ENCODE measurements at places on chromosomes 2 and 18.

- DNase-seq = no peak
These were observed 116.3 kb downstream of the GALNT1 start for GRCh38 chr18:35697869-35698268.

GRCh38 chr2:6237039-6237660 is 545.0 kb downstream of the SOX11 start:
- DNase-seq = no peak

DNA sequence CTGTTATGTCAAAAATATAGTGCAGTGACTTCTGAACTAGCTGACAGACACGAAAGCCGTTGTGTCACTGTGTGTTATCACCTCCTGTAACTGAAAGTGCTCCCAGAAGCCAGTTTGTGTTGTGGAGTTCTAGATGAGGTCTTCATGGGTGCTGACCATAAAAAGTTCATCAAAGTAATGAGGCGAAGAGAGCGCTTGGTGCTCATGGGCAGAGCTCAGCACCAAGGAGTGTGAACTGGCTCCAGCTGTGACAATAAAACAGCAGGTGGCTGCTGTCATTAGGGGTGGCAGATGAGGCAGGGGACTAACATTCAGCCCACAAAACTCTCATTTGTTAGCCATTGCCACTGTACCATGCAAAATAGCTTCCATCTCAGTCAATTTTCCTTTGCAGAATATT is 151.1 kb downstream of the ZNF407 start:
- DNase-seq = no peak

DNA sequence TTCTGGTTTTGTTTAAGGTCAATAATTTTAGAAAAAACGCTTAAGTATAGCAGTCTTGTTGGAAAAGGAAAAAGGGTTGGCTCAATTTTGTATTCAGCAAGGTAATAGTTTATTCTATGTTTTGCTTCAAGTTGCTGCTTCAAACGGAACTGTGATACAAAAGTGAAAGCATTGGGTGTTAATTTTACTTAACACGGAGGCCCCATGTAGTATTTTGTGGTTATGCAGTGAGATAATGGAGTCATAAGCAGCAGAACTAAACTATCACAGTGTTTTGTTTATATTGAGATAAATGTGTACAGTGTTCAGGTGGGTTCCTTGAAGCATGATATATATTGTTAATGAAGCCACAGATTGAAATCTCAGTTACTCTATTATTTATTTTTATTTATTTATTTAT is 67.0 kb upstream of the LYPD6B start:
- no peak for DNase-seq

DNA sequence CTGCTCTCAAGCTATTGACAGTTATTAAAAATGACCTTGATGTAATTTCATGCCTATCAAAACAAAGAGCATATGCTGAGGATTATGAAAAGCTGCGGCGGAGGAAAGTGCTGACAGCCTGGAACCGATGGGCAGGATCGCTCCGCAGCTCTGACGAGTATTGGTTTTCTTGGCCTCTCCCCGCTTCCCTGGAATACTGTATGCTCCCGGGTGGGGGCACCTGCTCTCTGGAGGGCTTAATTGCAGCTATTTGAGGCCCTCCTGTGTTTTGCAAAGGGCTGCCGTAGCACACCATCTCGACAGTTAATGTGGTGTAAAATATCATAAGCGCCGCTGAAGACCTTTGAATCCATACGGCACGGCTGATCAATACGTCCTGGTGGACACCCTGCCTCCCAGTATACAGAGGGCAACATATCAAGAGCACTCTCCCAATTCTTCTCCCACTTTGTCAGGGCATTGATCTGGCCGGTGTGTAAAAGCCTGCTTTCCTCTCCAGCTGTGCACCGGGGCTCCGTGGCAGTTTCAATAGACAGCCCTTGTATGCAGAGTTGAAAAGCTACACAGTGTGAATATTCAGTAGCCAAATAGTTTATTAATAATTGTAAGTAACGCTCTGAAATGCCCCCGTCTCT is 662.4 kb downstream of the GALR1 start:
- no peak for DNase-seq

DNA sequence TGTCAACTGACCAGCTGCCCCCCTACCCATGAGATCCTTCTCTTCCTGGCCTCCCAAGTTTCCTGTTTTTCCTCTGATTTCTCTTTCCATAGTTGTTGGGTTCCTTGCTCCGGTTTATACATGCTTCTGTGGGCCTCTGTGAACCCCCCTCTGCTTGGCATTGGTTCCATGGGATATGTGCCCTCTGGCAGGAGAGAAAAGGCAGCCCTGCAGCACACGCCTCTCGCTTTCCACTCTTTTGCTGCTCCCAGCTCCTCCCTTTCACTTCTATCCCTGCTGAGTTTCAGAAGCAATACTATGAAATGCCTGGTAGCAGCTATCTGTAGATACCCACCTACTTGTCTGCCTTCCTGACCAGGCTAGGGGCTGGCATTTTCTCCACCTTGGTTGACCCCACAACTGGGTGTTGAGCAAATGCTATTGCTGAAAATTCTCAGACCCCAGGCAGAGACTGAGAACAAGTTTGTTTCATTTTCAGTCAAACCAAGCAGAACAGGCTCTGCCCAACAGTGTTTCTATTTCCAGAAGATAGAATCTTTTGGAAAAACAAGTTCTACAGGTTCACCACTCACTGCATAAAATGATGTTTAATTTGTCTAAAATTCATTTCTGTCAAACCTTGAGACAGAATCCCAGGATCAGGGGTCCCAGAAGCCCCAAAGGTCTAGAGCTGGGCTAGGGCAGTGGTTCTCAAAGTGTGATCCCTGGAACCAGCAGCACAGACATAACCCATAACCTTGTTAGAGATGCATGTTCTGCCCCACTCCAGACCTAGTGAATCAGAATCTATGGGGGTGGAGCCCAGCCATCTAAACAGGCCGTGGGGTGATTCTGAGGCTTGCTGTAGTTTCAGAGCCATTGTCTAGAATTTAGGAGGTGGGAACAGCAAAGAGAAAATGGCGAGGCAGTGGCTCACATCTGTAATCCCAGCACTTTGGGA is 13.4 kb downstream of the CAPG start:
- no peak for DNase-seq

GRCh38 chr2:230693411-230693810 is 19.2 kb upstream of the CAB39 start:
- no peak for DNase-seq

DNA sequence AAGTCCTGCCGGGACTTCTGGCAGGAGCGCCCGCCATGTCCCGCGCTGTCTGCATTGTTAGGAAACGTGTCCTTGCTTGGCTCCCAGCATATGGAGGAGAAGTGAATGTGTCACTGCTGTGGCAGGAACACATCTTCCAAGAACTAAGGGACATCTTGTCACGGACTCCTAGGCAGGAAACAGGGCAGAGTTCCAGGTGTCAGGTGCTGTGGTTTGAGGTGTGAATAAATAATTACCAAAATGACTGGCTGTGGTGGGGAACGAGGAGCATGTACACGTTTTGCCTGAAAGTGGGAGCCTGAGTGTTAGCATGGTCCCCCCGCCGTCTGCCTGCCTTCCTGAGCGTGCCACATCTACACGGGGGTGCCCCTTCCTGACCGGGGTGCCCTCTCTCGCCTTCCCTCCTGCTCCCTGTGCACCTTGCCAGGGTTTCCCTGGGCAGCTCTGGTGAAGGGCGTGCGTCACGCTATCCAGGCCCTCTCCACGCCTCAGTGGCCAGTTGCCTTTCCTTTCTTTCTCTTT is 237.5 kb downstream of the LDLRAD4 start:
- no peak for DNase-seq

- no peak for DNase-seq
These were observed 1441.9 kb upstream of the ZEB2 start for GRCh38 chr2:145961846-145962245.

DNA sequence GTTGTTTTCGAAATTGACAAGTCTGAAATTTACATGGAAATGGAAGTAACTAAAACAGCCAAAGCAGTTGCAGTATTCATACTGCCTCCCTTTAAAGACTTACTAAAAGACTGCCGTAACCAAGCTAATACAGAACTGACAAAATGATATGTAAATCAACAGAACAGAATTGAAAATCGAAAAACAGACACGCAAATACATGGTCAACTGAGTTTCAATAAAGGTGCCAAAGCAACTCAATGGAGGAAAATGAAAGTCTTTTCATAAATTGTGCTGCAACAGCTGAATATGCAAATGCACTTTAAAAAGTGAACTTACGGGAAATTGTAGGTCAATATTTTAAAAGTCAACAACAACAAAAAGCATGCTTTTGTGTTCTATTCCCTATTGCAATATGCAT is 34.2 kb downstream of the TMEM131 start:
- DNase-seq = no peak

GRCh38 chr2:45684756-45685155 is 33.3 kb downstream of the PRKCE start:
- DNase-seq = no peak

DNA sequence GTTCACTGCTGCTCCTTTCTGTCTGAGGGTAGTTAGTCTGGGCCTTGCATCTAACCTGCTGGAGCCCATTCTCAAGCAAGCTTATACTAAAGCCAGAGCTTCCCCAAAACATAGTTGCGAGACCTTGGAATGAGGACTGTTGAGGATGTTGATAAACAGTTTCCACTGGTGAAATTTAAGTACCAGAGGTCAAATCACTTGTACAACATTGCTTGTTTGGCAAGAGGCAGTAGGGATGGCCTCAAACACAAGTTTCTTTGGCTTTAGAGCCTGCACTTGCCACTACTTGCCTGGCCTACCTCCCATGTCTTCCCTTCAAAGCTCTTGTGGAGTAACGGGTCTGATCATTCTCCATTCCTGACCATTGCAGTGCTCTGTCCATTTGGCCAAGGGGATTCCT is 262.7 kb downstream of the FHOD3 start:
- DNase-seq = no peak

DNA sequence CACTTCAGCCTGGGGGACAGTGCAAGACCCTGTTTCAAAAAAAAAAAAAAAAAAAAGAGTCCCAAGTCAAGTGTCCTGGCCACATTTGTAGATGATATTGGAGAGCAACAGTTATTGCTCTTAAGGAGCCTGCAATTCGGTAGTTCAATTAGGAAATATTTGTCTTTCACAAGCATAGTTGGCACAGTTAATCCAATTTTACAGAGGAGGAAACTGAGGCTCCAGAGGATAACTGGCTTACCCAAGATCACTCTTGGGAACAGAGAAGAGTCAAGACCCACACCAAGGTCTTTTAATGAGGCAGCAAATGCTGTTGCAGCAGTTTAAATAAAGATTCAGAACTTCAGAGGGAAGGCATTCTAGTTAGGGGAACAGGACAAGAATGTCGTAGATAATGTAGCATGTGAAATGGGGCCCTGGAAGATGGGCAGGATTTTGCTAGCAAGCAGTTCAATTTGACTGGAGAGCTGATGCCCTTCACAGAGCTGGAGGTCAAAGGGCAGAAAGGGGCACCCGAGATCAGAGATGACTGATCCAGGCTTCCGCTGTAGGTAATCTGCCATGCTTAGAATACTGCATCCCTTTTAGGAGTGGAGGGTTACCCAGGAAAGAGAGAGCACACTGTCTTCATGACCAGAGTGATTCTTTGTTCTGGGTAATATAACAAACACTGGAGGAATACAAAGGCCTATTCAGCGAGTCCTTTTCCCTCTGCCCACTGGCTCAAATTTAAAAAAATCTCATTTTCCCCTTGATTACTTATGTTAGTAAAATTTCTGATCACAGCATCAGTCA is 3.0 kb downstream of the NPC1 start:
- DNase-seq = no peak

GRCh38 chr2:165371356-165371755 is 98.1 kb upstream of the CSRNP3 start:
- no peak for DNase-seq

- DNase-seq = peak; percentile 5
These were observed 103.6 kb upstream of the AGAP1 start for GRCh38 chr2:235390108-235390815.

DNA sequence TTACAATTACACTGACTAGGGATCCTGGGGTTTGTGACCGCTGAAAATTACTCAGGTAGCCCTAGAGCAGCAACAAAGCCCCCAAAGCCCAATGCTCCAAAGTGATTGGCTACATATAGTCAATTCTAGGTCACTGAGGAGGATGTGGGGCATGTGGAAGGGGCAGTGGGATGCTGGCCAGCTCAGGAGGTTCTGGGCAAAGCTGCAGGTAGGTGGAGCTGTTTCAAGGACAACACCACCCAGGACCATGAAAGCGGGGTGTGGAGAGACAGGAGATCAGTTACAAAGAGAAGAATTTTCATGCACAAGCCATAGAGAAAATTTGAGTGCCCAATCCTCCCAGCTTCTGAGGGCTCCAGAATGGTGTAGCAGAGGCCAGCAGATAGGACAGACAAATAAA is 75.0 kb upstream of the CCDC85A start:
- no peak for DNase-seq

GRCh38 chr2:236568068-236568921 is 1.3 kb upstream of the ACKR3 start:
- no peak for DNase-seq

DNA sequence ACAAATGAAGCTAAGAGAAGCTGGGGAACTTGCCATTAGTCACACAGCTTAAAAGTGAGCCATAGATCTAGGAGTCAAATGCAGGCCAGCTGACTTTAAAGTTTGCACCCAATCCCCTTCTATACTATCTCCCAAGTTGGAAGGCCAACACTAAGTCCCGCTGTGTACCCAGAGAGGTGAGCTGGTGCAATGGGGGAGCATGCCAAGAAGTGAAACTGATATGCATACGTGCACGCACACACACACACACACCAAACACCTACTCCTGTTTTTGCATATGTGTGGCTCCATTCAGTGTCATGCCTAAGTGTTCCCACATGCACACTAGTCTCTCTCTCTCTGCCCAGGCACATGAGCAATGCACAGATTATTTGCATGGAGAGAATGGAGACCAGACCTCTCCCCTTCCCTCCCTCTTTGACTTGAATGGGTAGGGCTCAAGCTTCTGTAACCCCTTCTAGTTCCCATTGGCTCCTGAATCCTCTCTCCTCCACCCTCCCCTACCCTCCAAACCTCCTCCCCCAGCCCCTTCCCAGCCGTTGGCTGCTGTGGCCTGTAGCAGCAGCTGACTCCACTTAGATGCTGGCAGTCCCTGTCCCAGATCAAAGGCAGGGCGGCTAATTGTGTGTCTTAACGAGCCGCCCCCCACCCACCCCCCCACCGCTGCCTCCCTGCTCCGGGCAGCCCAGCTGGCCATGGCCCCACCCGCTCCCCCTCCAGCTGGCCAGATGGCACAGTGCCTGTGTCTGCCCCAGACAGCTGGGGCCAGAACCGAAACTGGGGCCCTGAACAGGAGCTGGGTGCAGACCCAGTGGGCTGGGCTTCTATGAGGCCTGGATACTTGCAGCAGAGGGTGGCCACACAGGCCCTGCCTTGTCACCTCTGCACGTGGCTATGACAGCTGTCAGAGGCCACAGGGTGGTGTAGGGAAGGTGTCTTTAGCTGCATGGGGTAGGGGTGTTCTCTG is 5.6 kb downstream of the WNT10A start:
- no peak for DNase-seq

- no peak for DNase-seq
These were observed 37.4 kb downstream of the SH3BP4 start for GRCh38 chr2:234989183-234989701.

GRCh38 chr2:64623242-64623850 is 30.4 kb downstream of the SERTAD2 start:
- no peak for DNase-seq

GRCh38 chr18:63974991-63975390 is 5.1 kb downstream of the SERPINB8 start:
- DNase-seq = no peak

Measured in stimulated activated CD4-positive, alpha-beta T cell treated with anti-CD3 and anti-CD28 coated beads, Interleukin-1b, Interleukin-23, amount 100 ng/mL, for 4 hours (primary cell).